ENCODE measurements at places on chromosomes 6 and 20.

DNA sequence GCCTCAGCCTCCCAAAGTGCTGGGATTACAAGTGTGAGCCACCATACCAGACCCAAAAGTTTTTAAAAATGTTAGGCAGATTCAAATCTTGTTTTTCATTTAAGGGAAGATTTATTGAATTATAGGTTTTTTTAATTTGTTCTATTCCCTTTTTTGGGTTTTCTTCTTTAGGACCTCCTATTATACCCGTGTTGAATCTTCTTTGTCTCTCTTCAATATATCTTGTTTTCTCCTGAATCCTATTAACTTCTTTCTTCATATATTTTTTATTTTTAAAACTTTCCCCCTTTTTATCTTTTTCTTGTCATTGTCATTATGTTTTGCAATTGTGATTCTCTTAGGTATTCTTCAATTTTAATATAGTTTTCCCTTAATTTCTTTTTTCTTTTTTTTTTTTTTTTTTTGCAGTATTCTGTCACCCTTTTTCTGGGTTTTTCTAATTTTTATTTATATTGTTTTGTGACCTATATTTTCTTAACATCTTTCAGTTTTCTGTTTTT is 45.9 kb upstream of the NOP56 start:
- no peak for DNase-seq

GRCh38 chr6:43120101-43120763 is 44.1 kb downstream of the PTK7 start:
- no peak for DNase-seq

GRCh38 chr6:120211955-120212792 is 862.6 kb upstream of the MAN1A1 start:
- DNase-seq: no peak

DNA sequence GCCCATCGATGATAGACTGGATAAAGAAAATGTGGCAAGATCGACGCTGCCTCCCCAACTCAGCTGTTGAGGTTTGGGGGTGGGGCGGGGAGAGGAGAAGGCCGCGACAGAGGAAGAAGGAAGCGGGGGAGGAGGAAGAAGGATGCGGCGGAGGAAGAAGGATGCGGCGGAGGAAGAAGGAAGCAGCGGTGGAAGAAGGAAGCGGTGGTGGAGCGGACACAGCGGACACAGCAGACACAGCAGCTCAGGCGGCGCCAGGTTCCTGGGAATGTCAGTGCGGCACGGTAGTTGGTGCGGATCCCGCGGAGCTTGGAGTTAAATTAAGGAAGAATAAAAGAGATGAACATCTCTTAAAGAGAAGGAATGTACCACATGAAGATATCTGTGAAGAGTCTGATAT is 163.9 kb upstream of the NT5E start:
- no peak for DNase-seq

GRCh38 chr20:50582092-50582491 is 71.9 kb downstream of the PTPN1 start:
- no peak for DNase-seq

GRCh38 chr6:47655719-47656595 is 42.4 kb upstream of the ADGRF4 start:
- no peak for DNase-seq

DNA sequence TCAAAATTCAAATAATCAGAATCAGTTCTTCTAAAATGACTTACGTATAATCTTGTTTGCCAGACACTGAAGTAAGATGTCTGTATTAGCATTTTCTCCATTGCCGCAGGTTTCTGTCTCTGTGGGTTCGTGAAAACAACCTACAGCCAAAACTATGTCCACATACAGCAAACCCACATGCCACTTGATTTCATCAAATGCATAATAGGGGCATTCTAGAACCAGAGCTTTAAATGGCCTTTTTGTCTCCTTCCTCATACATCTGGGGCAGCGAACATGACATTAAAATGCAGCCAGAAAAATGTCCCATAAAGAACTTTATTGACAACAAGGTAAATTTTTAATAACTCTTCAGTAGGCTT is 90.2 kb upstream of the QKI start:
- DNase-seq: no peak

GRCh38 chr20:60117065-60117464 is 158.8 kb downstream of the CDH26 start:
- DNase-seq: no peak

GRCh38 chr6:70538376-70538775 is 28.4 kb upstream of the SDHAF4 start:
- no peak for DNase-seq

GRCh38 chr20:64246616-64247306 is 8.8 kb upstream of the PCMTD2 start:
- peak; percentile 8 for DNase-seq

DNA sequence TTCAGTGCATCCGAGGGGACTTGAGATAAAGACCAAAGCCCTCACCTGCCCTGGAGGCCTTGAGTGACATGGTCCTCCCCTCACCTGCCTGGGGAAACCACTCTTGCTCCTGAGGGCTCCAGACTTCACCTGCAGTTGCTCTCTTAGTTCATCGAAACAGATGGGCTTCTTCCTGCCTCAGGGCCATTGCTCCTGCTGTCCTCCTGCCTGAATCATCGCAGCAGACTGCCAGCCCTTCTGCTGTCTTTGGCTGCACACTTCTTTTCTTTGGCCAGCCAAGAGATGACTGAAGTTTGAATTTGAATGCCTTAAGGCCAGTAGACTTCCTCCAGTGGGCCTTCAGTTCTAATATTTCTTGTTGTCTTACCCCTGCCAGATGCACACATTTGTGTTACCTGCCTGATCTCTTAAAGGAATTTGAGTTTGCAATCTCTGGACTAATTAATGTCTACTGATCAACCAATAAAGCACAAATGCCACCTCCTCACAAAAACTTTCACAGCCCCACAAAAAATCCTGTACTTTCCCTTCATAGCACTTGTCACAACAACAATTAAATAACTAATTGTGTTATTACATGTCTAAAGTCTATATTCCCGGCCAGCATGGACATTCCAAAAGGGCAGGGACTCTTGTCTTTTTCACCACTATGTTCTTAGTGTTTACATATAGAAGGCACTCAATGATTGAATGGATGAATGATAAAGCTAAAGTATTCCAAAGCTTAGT is 56.7 kb upstream of the SGK1 start:
- no peak for DNase-seq

- peak; percentile 78 for DNase-seq
These were observed 16.5 kb downstream of the COL20A1 start for GRCh38 chr20:63309261-63310071.

- peak; percentile 37 for DNase-seq
These were observed 59.2 kb downstream of the TNFAIP3 start for GRCh38 chr6:137926207-137926731.

DNA sequence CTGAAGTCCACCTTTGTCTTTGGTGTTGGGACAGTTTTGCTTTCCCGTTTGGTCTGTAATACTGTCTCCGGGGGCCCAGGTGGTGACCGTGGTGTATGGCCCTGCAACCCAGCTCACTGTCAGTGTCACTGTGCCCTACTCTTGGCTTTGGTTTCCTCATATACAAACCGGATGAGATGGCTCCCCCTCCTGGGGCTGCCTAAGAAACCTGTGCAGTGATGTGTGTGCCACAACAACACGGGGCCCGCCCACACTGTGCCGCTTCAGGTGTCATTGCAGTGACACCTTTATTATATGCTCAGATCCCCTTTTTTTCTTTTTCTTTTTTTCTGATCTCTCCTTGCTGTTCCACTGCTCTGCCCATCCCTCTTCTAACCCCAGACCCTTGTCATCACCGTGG is 73.9 kb downstream of the RAMACL start:
- no peak for DNase-seq

DNA sequence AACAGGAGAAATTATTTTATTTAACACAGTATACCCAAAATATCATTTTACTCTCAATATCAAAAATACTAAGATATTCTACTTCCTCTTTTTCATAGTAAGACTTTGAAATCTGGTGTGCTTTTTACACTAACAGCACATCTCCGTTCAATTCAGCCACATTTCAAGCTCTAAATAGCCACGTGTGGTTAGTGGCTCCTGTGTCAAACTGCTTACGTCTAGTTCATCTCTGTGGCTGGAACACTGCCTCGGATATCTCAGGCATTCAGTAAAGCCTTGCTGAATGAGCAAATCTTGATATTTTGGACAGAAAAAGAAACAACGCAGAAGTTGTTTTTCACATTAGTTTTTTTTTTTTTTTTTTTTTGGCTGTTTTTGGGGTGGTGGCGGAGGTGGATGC is 136.1 kb downstream of the EYA4 start:
- peak; percentile 25 for DNase-seq

DNA sequence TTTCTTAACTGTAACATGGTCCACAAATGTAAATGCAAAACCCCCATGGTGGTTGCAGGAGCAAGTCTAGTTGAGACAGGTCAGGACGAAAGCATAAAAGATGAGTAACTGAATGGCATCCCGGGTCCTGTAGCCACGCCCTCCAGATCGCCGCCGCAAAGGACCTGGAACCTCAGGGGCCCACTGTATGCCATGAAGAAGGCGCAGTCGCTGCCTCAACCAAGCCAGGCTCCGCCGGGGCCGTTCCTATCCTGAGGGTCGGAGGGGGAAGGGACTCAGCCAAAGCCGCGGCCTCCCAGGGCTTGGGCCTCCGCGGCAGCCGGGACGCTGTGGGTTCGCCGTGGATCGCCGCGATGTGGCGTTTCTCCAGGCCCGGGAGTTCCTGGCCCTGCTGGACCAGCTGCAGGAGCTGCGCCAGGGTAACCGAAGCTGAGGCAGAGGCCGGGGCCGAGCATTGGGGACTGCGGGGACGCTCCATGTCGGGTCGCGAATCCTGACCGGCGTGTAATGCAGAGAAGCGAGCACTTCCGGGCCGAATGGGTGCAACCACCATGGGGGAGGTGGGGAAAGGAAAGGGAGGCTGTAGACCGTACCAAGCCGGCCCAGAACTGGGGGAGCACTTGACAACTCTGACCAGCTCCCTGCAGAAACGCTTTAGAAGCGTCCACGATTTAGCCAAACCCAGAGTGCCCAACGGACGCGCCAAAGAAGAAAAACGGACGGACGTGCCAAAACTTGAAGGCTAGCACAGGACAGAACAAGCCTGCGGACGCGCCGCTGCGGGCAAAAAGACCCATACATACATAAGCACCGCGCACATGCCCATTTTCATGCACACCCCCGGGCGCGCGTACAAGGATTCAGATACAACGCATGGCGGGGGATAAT is 11.1 kb downstream of the RPL7L1 start:
- DNase-seq: peak; percentile 96

DNA sequence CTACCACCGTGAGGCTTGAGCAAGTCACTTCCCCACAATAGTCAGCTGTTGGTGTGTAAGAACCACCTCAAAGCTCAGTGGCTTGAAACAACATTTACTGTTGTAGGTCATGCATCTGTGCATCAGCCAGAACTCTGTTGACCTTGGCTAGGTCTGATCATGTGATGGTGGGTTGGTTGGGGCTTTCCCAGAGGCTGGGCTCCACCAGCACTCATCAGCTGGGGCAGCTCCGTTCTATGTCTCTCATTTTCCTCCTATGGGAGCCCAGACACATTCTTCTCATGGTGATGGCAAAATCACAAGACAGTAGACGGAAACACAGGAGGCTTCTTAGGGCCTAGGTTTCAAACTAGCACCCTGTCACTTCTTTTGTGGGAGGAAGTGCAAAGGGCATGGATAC is 42.8 kb upstream of the PSMF1 start:
- DNase-seq: no peak

GRCh38 chr6:24780206-24780605 is 5.5 kb downstream of the GMNN start:
- no peak for DNase-seq

- no peak for DNase-seq
These were observed 166.5 kb upstream of the ECI2 start for GRCh38 chr6:4301871-4302270.

DNA sequence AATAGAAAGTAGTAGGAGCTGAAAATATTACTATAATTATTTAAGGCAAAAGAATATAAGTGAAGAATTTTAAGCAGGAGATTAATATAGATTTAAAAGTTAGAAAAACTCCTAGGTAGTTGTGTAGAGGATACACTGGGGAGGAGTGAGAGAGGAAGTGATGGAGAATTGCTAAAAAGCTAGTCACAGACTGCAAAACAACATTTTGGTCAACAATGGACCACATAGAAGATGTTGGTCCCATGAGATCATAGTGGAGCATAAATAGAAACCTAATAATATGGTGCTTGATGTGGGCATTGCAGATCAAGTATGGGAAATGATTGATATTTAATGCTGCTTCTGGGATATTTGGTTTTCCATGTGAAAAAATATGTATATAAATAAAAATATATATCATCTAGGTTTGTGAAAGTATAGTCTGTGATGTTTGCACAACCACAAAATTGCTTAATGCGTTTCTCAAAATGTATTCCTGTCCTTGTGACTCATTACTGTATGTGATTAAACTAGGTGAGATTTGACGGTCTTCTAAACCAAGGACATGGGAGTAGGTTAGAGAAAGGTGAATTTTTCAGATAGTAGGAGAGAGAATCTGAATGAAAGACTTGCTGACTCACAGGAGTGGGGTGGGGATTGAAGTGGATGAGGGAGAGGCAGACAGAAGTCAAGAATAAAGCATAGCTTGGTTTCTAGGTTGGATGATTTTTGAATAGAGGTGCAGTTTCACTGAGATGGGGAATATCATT is 174.0 kb downstream of the BCKDHB start:
- DNase-seq: no peak

DNA sequence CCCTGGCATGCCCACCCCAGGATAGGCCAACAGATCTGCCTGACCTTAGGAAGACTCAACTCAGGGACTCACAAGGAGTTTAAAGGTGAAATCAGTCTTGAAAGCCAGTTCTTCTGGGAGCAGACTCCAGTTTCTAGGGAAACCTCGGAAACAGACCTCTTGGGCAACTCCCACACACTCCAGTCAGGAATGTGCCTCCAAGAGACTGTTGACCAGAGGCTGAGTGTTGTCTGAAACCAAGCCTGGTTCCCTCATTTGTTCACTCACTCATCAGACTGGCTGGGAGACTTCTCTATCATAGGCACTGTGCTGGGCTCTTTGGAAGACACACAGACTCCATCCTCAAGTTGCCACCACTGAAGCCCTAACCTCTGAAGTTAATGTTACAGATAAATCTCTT is 1.8 kb downstream of the TREM1 start:
- DNase-seq: no peak

- no peak for DNase-seq
These were observed 1.9 kb upstream of the RAET1L start for GRCh38 chr6:150026976-150027805.

DNA sequence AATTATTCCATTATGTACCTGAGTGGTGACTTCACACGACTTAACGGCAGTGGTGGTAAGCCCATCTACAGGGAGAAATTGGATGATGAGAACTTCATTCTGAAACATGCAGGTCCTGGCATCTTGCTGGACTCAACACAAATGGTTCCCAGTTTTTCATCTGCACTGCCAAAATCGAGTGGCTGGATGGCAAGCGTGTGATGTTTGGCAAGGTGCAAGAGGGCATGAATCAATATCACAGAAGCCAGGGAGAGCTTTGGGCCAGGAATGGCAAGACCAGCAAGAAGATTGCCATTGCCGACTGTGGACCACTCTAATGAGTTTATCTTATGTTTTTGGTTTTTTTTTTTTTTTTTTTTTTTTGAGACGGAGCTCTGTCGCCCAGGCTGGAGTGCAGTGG is 172.3 kb downstream of the ZNF217 start:
- DNase-seq: no peak

All from femur (tissue), 1 donor.